ENCODE measurements at places on chromosomes 2 and 18. TPM values are rescaled to one million over a fixed set of nuclear protein-coding genes. Genes with fewer than 3 reads are reported as not detected.

The RPL37A gene
- 1,375 TPM for total RNA-seq

The MAL gene
- total RNA-seq, result not detected

The ARMC9 gene
- total RNA-seq, result 10.1 TPM

The SERPINB11 gene
- not detected for total RNA-seq

The INPP5D gene
- total RNA-seq, result 2.7 TPM

The LIMS2 gene
- total RNA-seq, result 2.2 TPM

The BCL2L11 gene
- total RNA-seq, result 5.4 TPM

The SKA1 gene
- 2.0 TPM for total RNA-seq

The OTOF gene
- total RNA-seq, result 0.25 TPM

The MATN3 gene
- total RNA-seq, result 2.0 TPM

The PSTPIP2 gene
- total RNA-seq, result 1.2 TPM

The CSRNP3 gene
- total RNA-seq, result 184 TPM

The SKOR2 gene
- not detected for total RNA-seq

The MAP3K19 gene
- 1.7 TPM for total RNA-seq

The PTPRN gene
- total RNA-seq, result 32.7 TPM

The CCDC121 gene
- 3.9 TPM for total RNA-seq

The COBLL1 gene
- 8.6 TPM for total RNA-seq

The CD8A gene
- total RNA-seq, result 2.0 TPM

The NFATC1 gene
- 0.49 TPM for total RNA-seq
